ENCODE measurements at places on chromosomes 6 and 20.

DNA sequence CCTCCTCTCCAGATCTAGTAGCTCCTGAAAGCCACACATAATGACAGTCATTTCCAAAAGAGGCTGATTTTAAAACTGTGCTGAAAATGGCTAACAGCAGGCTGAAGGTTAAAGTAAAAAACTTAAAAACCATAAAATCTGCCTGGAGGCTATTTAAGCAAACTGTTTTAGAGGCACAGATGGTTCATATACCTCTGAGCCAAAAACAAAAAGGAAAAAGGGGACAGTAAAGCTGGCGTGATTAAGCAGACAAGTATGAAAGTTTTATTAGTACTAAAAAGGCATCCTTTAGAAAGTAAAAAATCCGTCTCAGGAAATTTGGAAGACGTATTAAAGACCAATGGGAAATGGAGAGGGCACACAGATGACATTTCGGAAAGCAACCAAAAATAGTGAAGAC is 55.8 kb downstream of the SOBP start:
- H3K27me3 ChIP-seq: no peaks in the 10 kb centered on the region
- no peaks in the 10 kb centered on the region for H3K36me3 ChIP-seq
- H3K4me3 ChIP-seq: no peak overlapping the region

DNA sequence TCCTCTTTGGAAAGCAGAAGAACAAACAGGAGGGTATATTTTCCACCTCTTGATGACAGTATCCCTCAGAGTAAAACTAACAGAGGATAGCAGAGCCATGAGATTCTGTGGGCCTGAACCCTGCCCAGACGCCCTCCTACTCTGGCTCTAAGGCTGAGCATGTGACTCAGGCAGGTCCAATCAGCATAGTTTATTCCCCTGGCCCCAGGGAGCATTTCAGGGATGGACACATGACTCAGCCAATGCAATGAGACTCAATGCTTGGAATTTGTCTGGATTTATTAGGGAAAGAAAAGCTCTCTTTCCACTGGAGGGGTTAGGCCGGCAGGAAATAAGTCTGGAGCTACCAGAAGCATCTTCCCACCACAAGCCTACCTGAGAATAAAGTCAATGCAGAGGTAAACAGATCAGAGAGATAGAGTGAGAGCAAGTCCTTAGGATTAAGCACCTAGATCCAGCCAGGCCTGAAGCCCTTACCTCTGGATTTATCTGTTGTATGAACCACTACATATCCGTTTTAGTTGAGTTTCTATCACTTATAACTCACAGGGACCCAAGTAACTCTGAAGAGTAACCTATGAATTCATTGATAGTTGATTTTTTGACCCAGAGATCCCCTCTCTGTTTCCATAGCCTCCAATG is 68.2 kb upstream of the EYA2 start:
- H3K27me3 ChIP-seq: no peaks in the 10 kb centered on the region
- H3K4me3 ChIP-seq: no peak overlapping the region
- H3K27ac ChIP-seq: no peak overlapping the region
- no peaks in the 10 kb centered on the region for H3K4me1 ChIP-seq
- H3K36me3 ChIP-seq: no peaks in the 10 kb centered on the region

- H3K27ac ChIP-seq: no peak overlapping the region
- H3K4me3 ChIP-seq: no peak overlapping the region
- no peaks in the 10 kb centered on the region for H3K36me3 ChIP-seq
- peaks cover 17% of the 10 kb centered on the region for H3K4me1 ChIP-seq
These were observed 4.5 kb downstream of the LMBRD1 start for GRCh38 chr6:69792292-69792691.

DNA sequence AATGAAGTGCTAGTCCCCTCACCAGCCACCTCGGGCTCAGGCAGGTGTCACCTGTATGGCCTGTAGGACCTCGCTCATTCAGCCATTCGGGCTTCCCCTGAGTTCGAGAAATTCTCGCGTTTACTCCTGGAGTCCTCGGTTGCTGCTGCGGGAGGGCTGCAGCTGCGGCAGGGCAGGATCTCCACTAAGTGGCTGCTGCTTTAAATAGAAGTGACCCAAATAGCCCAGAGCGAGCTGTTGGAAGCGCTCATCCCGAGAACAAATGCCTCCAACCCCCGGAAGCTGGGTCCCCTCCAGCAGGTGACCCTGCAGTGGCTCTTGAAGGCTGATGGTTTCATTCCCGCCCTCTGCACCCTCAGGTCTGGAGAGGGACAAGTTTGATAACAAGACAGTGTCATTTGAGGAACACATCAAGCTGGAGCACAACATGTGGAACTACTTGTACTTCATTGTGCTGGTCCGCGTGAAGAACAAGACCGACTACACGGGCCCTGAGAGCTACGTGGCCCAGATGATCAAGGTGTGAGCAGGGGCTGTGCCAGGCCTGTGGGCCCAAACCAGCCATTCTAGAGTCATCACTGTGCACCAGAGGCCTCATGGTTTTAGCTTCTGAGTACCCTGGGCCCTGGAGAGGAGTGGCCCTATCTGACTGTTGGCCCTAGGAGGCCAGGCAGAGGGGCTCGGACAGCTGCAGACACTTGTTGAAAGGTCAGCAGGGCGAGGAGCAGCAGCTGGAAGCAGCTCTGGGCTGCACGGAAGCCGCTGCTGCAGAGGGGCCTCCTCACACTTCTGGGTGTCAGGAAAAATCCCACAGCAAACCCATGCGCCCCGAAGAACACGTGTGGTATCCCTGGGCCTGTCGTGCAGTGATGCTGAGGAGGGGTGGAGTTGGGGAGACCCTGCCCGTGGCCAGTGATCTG is 18.1 kb downstream of the UQCC2 start:
- H3K4me1 ChIP-seq: peaks cover 4% of the 10 kb centered on the region
- no peaks in the 10 kb centered on the region for H3K27me3 ChIP-seq
- DNase-seq: no peak
- H3K36me3 ChIP-seq: peaks cover 2% of the 10 kb centered on the region
- H3K27ac ChIP-seq: no peak overlapping the region

GRCh38 chr6:123687864-123688263 is 51.1 kb upstream of the TRDN start:
- H3K4me3 ChIP-seq: no peak overlapping the region
- no peaks in the 10 kb centered on the region for H3K36me3 ChIP-seq
- H3K27me3 ChIP-seq: no peaks in the 10 kb centered on the region
- no peak overlapping the region for H3K27ac ChIP-seq
- no peak for DNase-seq

- H3K4me3 ChIP-seq: no peak overlapping the region
- H3K27me3 ChIP-seq: no peaks in the 10 kb centered on the region
- DNase-seq: no peak
- H3K36me3 ChIP-seq: no peaks in the 10 kb centered on the region
- peaks cover 16% of the 10 kb centered on the region for H3K4me1 ChIP-seq
- no peak overlapping the region for H3K27ac ChIP-seq
These were observed 3.8 kb downstream of the SMIM13 start for GRCh38 chr6:11097476-11097875.

GRCh38 chr6:6870921-6871320 is 236.8 kb upstream of the RREB1 start:
- DNase-seq: no peak
- no peaks in the 10 kb centered on the region for H3K27me3 ChIP-seq
- no peak overlapping the region for H3K4me3 ChIP-seq
- H3K4me1 ChIP-seq: no peaks in the 10 kb centered on the region
- no peak overlapping the region for H3K27ac ChIP-seq
- H3K36me3 ChIP-seq: no peaks in the 10 kb centered on the region

DNA sequence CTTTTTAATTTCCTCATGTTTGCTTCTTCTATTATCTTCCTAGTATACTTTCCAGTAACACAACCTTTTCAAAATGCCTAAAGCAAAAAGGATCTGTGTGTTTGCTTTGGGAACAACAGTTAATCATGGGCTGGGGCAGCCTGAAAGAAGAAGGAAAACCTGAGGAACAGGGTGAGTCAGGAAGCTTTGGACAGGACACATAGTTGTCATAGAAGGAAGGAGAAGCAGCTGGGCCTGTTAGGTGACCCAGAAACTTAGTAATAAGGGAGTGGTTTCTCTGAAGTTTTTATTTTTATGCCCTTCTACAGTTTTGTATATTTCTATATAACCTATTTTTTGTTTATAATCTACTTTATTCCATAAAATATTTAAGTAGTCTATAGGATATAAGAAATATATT is 61.4 kb downstream of the CD24 start:
- no peaks in the 10 kb centered on the region for H3K36me3 ChIP-seq
- no peak overlapping the region for H3K4me3 ChIP-seq
- H3K4me1 ChIP-seq: no peaks in the 10 kb centered on the region
- no peak overlapping the region for H3K27ac ChIP-seq
- no peaks in the 10 kb centered on the region for H3K27me3 ChIP-seq

GRCh38 chr6:15387118-15387517 is 141.2 kb downstream of the JARID2 start:
- no peak overlapping the region for H3K4me3 ChIP-seq
- no peak overlapping the region for H3K27ac ChIP-seq
- no peak for DNase-seq
- no peaks in the 10 kb centered on the region for H3K36me3 ChIP-seq
- no peaks in the 10 kb centered on the region for H3K27me3 ChIP-seq
